Chondrocyte (in vitro differentiated cells): ENCODE measurements at places on chromosomes 5 and 9.

- H3K27me3 ChIP-seq = no peaks in the 10 kb centered on the region
- H3K4me3 ChIP-seq = no peak overlapping the region
- H3K36me3 ChIP-seq = no peaks in the 10 kb centered on the region
- no peak for DNase-seq
- peak overlapping the region; percentile 85 for H3K27ac ChIP-seq
These were observed 161.9 kb upstream of the RAI14 start for GRCh38 chr5:34494111-34494755.

DNA sequence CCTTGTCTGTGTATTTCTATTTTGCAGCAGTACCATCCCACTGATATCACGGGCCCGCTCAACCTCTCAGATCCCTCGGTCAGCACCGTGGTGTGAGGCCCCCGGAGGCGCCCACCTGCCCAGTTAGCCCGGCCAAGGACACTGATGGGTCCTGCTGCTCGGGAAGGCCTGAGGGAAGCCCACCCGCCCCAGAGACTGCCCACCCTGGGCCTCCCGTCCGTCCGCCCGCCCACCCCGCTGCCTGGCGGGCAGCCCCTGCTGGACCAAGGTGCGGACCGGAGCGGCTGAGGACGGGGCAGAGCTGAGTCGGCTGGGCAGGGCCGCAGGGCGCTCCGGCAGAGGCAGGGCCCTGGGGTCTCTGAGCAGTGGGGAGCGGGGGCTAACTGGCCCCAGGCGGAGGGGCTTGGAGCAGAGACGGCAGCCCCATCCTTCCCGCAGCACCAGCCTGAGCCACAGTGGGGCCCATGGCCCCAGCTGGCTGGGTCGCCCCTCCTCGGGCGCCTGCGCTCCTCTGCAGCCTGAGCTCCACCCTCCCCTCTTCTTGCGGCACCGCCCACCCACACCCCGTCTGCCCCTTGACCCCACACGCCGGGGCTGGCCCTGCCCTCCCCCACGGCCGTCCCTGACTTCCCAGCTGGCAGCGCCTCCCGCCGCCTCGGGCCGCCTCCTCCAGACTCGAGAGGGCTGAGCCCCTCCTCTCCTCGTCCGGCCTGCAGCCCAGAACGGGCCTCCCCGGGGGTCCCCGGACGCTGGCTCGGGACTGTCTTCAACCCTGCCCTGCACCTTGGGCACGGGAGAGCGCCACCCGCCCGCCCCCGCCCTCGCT, 1.9 kb downstream of the LRRC26 start:
- DNase-seq = no peak
- H3K27me3 ChIP-seq = peaks cover 31% of the 10 kb centered on the region
- H3K36me3 ChIP-seq = no peaks in the 10 kb centered on the region
- H3K4me3 ChIP-seq = no peak overlapping the region
- no peak overlapping the region for H3K27ac ChIP-seq
- peaks cover 8% of the 10 kb centered on the region for H3K4me1 ChIP-seq

- peaks cover 15% of the 10 kb centered on the region for H3K36me3 ChIP-seq
- peaks cover 38% of the 10 kb centered on the region for H3K4me1 ChIP-seq
- H3K27me3 ChIP-seq = no peaks in the 10 kb centered on the region
These were observed 170.4 kb downstream of the FOCAD start for GRCh38 chr9:20854444-20854843.

- no peaks in the 10 kb centered on the region for H3K4me1 ChIP-seq
- DNase-seq = no peak
- H3K27me3 ChIP-seq = no peaks in the 10 kb centered on the region
- H3K27ac ChIP-seq = no peak within 1 kb of the TSS
- peaks cover 10% of the 10 kb centered on the region for H3K36me3 ChIP-seq
These were observed at the start of gene PCDHA2 for GRCh38 chr5:140794595-140795258. PCDHA2 (plus strand) TSS chr5:140794852.

GRCh38 chr5:180296771-180297170, 4.9 kb upstream of the MAPK9 start:
- H3K4me3 ChIP-seq = no peak overlapping the region
- no peaks in the 10 kb centered on the region for H3K27me3 ChIP-seq
- H3K27ac ChIP-seq = no peak overlapping the region
- no peak for DNase-seq

GRCh38 chr5:2910401-2911175, 159.1 kb upstream of the IRX2 start:
- no peak for DNase-seq
- H3K27me3 ChIP-seq = no peaks in the 10 kb centered on the region
- no peak overlapping the region for H3K27ac ChIP-seq
- no peaks in the 10 kb centered on the region for H3K4me1 ChIP-seq

- H3K36me3 ChIP-seq = peaks cover 47% of the 10 kb centered on the region
- H3K27ac ChIP-seq = no peak overlapping the region
- no peak overlapping the region for H3K4me3 ChIP-seq
- no peaks in the 10 kb centered on the region for H3K27me3 ChIP-seq
- DNase-seq = no peak
- peaks cover 24% of the 10 kb centered on the region for H3K4me1 ChIP-seq
These were observed 55.0 kb downstream of the IPPK start for GRCh38 chr9:92614763-92615461.

GRCh38 chr9:126606483-126606870, 7.3 kb upstream of the LMX1B start:
- peaks cover 9% of the 10 kb centered on the region for H3K4me1 ChIP-seq
- no peak overlapping the region for H3K4me3 ChIP-seq
- peaks cover under 1% of the 10 kb centered on the region for H3K36me3 ChIP-seq
- peaks cover 35% of the 10 kb centered on the region for H3K27me3 ChIP-seq
- no peak overlapping the region for H3K27ac ChIP-seq

GRCh38 chr5:86869268-86869667, 251.5 kb downstream of the COX7C start:
- no peak overlapping the region for H3K4me3 ChIP-seq
- no peak overlapping the region for H3K27ac ChIP-seq
- DNase-seq = no peak
- H3K4me1 ChIP-seq = no peaks in the 10 kb centered on the region

DNA sequence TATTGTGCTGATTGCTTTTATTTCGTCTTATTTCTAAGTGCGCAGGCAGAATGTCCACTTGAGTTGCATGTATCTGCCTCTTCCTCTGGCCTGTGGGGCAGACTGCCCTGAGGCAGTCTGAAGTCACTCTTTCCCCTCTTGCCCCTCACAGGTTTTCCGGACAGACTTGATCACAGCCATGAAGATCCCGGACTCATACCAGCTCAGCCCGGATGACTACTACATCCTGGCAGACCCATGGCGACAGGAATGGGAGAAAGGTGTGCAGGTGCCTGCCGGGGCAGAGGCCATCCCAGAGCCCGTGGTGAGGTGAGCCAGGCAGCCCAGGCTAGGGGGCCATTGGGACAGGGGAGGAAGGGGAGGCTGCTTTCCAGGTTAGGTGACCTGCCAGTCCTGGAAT, 26.4 kb downstream of the JADE2 start:
- peaks cover 63% of the 10 kb centered on the region for H3K4me1 ChIP-seq
- no peak overlapping the region for H3K4me3 ChIP-seq
- peak overlapping the region; percentile 85 for H3K27ac ChIP-seq
- no peak for DNase-seq
- H3K36me3 ChIP-seq = peaks cover 7% of the 10 kb centered on the region

DNA sequence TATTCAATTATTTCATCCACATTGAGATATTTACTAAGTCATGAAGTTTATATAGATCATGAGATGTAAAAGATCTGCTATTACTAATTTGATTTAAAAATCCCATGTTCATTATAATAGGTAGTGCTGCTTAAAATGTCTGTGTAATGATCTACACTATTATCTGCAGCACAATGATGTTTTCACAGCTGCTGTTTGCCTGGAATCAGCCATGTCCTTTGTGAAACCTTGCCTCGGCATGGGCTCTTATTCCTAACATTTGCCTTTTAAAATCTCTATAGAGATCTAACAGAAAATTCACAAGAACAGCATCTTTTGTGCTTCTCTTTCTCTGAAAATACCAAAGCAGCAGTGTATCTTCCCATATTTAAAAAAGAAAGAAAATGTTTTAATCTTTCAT, 444.6 kb downstream of the PTPRD start:
- H3K27me3 ChIP-seq = peaks cover 4% of the 10 kb centered on the region
- no peaks in the 10 kb centered on the region for H3K36me3 ChIP-seq
- DNase-seq = no peak
- no peak overlapping the region for H3K4me3 ChIP-seq

- no peaks in the 10 kb centered on the region for H3K27me3 ChIP-seq
- no peaks in the 10 kb centered on the region for H3K36me3 ChIP-seq
- no peaks in the 10 kb centered on the region for H3K4me1 ChIP-seq
- no peak for DNase-seq
- no peak overlapping the region for H3K4me3 ChIP-seq
- H3K27ac ChIP-seq = no peak overlapping the region
These were observed 145.1 kb upstream of the TBCA start for GRCh38 chr5:77921094-77921768.
